ENCODE measurements at places on chromosomes 7 and 10.

- no peak for DNase-seq
Observed at GRCh38 chr10:18144928-18145327, 4.7 kb downstream of the CACNB2 start.

DNA sequence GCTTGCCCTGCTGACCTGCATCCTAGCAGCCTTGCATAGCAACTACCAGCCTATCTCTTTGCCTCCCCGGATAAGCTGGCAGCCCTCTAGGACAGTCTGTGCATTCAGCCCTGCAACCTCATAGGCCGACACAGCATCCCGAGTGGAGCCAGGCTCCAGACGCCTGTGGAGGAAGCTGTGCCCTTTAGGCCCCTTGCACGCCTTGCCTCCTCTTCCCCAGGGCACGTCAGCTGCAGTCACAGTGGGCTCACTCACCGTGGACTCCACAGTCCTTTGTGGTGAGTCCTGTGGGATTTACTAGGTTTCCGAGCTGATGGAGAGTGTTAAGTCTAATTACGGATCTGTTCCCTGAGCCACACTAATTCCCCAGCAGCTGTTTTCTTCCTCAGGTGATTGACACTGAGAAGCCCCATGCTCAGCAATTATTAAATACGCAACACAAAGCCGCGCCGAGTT, 540.0 kb downstream of the TCERG1L start:
- DNase-seq, result no peak

- no peak for DNase-seq
Observed at GRCh38 chr7:26147030-26147429, 5.0 kb upstream of the NFE2L3 start.

- DNase-seq, result no peak
Observed at GRCh38 chr7:53422291-53422690, 386.9 kb downstream of the POM121L12 start.

- DNase-seq, result no peak
Observed at GRCh38 chr7:81014266-81014665, 95.4 kb upstream of the SEMA3C start.

GRCh38 chr10:132627666-132628531, 90.3 kb downstream of the INPP5A start:
- no peak for DNase-seq

DNA sequence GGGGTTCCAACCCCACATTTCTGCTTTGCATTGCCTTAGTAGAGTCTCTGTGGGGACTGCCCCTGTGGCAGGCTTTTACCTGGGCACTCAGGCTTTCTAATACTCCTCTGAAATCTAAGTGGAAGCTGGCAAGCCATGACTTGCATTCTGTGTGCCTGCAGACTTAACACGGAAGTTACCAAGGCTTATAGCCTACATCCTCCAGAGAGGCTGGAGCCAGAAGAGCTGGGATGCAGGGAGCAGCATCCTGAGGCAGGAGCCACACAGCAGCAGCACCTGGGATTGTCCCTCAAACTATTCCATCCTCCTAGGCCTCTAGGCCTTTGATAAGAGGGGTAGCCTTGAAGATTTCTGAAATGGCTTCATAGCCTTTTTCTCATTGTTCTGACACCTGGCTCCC, 22.1 kb upstream of the ABCC2 start:
- DNase-seq, result no peak

DNA sequence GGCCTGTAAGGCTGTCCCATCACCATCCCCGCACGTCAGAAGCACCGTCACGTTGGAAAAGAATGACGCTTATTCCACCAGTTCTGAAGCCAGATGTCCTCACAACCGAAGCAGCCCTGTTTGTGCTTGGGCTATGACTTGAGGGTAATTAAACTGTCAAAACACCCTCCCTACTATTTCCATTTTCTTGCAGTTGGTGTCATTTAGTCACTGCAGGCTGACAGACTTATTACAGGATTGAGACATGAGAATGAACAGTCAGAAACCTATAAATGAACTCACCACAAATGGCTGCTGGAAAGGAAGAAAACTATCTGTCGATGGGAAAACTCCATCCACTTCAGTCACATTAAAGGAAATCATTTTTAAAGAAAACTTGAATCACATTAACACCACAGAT, 85.3 kb downstream of the VOPP1 start:
- no peak for DNase-seq

GRCh38 chr7:74612015-74612829, 45.3 kb upstream of the GTF2I start:
- no peak for DNase-seq

DNA sequence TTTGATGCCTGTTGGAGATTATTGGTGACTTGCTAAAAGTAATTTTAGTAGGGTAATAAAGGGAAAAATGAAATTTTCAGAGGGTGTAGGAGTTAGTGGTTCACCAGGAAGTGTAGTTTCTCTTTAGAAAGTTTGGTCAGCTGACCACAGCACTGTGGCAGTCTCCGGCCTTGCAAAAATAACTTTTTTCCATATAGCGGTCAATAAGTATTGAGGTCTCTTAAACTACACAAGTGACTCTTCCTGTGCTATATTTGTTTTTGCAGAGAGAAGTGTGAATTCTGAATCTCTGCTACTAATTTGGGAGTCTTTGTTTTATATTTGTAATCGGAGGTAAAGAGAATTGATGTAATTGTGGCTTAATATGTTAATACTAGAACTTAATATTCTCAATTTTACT, 24.3 kb downstream of the PTPN12 start:
- no peak for DNase-seq

DNA sequence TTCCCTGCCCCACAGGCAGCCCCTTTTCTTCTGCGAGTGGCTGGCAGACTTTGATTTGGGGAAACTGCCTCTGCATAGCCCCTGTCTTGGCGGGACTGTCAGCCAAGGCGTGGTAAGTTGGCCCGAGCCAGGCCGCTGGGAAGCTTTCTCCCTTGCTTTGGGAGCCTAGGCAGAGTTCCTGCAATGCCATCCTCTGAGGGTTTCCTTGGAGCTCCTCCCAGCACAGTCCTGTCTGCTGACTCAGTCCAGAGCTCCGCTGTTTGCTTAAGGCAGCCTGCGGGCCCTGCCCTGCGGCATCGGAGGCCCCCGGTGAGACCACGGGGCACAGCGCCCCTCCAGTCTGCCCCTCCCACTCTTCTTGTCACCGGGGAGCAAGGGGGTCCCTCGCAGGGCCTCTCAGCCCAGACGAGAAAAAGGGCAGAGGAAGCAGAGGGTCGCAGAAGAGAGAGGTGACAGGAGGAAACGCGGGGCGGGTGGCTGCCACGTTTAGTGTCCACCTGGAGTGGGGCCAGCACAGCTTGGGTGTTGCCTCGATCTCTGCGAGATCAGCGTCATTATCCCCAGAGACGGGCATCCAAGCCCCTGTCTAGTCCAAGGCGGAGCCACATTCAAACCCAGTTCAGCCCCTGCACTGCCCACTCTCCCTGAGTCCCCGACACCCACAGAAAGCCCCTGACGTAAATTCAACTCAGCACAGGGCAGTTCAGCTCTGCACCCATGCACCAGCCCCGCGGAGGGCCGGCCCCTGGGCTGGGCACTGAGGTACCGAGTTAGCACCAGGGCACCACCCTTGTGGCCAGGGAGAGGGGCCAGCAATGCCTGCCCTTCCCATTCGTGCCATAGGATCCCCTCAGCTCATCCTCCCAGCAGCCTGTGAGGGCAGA, 59.0 kb upstream of the CHST15 start:
- peak; percentile 66 for DNase-seq

DNA sequence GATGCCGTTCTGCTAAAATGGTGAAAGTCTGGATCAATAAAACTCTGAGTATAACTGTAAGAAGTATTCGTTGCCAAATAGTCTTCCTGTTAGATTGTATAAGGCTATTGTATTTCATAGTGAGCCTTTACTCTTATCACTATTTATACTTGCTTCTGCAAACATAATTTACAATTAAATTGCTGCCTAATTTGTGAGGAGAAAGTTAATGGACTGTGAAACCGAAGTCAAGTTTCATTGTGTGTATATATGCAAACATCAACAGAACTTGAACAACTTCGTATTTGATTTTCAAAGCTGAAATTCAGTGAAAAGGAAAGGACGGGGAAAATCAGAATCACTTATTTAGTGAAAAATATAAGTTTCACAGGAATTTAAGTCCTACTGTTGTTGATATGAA, 135.9 kb upstream of the CCDC6 start:
- DNase-seq, result no peak

DNA sequence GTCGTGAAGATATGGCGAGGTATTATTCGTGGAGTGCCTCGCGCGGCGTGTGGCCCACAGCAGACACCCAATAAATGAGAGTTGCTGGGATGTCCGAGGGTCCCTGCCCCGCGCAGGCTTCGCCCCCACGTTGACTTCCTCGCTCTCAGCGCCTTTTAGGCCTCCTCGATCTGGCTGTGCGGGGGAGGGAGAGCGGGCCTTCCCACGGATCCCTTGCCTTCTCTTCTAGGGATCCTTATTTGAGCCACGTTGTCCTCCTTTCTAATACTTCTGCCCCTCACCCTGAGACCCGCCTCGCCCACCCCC, 660 bp downstream of the VCL start:
- DNase-seq, result peak; percentile 70

GRCh38 chr7:28748346-28748745, 209.8 kb downstream of the TRIL start:
- DNase-seq, result no peak

DNA sequence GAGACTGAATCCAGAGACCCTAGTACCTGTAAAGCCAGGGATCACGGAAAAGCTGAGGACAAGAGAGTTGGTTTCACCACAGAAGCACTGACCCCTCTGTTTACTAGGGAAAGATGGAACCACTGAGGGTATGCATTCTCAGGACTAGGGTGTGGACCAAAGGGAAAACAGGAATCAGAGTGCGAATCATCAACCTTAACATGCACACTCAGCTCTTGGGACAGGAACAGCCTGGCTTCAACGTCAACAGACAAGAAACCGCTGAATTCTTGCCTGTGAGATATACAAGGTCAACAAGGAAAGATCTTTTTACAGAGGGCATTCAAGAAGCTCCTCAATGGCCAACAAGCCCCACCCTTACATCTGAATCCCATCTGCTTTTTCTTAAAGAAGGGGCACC, 14.9 kb downstream of the TNRC18 start:
- no peak for DNase-seq

DNA sequence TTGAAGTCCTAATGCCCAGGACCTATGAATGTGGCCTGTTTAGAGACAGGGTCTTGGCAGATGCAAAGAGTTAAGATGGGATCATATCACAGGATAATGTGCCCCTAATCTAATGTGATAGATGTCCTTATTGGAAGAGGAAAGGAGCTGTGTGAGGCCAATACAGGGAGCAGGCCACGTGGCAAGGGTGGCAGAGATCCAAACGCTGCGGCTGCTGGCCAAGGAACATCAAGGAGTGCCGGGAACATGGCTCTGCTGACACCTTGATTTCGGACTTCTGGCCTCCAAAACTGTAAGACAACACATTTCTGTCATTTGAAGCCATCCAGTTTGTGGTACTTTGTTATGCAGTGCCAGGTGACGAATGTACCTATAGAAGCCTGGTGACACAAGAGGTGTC, 37.7 kb upstream of the EZH2 start:
- no peak for DNase-seq

DNA sequence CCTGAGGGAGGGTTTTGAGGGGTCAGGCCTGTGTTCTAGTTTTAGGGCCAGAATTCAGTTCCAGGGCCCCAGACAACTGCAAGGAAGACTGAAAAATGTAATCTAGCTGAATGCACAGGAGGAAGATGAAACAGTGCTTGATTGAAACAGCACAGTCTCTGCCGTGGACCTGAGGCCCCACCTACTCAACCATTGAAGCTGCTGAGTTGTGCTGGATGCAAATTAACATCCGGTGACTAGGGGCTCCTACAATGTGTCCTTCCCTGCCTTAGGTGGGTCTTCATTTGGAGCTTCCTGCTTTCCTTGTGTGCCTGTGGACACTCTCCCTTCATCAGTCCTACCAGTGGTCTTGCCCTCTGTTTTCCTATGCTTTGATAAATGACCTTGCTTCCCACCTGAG, 5.7 kb downstream of the GLRX3 start:
- DNase-seq, result no peak

- DNase-seq, result no peak
Observed at GRCh38 chr10:73937333-73938043, 26.6 kb downstream of the PLAU start.

GRCh38 chr10:103982639-103983038, 15.7 kb downstream of the SLK start:
- no peak for DNase-seq

DNA sequence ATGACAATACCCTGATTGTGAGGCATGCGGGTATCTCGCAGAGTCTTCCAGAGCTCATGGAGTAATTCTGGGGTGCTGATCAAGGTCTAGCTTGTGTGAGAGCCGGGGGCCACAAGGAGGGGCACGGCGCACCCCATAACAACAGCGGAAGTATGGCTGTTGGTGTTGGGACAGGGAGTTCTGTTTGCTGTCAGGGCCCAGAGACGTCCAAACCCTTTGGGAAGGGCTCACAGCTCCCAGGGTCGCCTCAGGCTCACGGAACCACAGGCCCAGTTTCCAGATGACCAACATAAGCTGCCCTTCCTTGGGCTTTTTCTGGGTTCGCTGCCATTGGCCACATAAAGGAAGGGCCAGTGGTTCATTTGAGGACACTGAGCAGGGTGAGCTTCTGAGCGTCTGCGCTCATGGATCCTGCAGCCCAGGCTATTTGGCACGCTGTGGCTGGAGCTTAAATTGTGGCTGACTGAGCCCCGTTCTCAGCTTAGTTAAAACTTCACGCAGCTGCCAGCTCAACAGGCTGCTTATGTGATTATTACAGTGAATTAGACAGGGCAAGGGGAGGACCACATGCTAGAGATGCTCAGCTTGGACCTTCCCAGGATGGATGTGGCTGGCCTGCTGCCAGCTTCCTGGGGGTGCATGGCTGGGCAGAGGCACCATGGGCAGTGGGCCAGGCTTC, 92.3 kb downstream of the DNAJB6 start:
- no peak for DNase-seq

DNA sequence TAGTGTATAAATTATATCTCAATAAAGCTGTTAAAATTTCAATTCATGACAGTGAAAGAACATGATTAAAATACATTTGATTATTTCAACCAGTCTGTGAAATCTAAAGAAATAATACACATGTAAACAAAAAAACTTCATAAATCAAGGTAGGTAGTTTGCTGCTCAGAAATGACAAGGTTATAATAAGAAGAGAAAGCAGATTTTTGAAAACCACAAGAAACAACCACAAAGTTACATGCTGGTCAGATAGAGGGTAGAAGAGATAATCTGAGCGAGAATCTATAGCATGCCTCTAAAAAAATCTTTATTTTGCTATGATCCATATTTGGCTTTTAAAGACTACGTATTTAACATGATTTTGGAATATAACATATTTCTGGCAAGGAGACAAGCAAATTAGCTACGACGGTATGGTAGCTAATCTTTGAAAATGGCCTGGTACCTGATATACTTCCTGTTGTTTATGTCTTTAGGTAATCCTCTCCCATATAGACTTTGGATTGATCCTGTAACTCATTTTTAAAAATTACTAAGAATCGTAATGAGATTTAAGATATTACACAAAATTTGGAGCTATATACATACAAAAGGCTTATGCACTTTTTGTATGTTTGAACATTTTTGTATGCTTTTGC, 23.5 kb upstream of the VCL start:
- no peak for DNase-seq

- DNase-seq, result no peak
Observed at GRCh38 chr10:77837248-77837924, 89.2 kb downstream of the DLG5 start.

GRCh38 chr7:130875901-130876300, 141.9 kb upstream of the KLF14 start:
- no peak for DNase-seq

- no peak for DNase-seq
Observed at GRCh38 chr7:43785420-43785819, 26.9 kb downstream of the BLVRA start.

Measured in left forelimb (tissue), 1 donor.